ENCODE measurements at places on chromosomes 1 and 21.

GRCh38 chr21:44267655-44268142, 6.0 kb upstream of the DNMT3L start:
- no peak for DNase-seq

DNA sequence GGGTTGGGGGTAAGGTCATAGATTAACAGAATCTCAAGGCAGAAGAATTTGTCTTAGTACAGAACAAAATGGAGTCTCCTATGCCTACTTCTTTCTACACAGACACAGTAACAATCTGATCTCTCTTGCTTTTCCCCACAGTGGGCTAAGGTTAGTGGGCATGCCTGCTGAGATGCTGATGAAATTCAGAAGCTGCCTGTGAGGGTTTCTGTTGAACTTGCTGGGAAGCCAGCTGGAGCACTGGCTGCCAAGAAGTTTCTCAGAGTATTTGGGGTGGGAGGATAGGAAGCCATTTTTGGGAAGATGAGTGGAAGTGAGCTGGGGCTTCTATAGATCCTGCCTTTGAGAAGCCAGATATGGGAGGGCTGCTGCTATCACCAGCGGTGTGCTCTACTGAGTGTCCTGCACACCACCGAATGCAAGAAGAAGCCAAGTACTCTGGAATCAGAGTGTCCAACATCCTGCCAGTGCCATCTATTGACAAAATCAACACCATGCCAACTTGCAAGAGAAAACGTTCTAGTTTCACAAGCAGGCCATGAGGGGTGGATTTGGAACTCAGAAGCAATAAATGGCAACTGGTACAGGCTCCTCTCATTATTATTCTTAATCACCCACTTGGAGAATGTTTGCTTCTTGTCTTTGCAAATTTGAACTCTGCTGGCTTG, 102.7 kb downstream of the PTPRU start:
- no peak for DNase-seq

DNA sequence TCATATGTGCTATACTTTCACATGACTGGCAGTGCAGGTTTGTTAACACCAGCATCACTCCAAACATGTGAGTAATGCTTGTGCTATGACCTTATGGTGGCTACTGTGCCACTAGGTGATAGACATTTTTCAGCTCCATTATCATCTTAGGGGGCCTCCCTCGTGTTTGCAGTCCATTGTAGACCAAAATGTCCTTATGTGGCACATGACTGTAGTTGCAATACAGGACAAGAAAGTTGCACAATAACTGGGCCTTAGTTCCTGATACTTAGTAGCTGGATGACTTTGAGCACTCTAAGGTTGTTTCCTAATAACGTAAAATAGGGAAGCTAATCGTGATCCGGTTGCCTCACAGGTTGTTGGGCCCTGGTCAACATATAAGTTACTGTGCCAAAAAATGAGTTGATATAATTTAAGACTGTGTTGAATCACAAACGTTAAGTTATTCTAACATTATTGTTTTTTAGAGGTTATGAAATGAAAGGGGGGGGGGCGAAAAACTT, 511 bp upstream of the SNX27 start:
- DNase-seq, result no peak

DNA sequence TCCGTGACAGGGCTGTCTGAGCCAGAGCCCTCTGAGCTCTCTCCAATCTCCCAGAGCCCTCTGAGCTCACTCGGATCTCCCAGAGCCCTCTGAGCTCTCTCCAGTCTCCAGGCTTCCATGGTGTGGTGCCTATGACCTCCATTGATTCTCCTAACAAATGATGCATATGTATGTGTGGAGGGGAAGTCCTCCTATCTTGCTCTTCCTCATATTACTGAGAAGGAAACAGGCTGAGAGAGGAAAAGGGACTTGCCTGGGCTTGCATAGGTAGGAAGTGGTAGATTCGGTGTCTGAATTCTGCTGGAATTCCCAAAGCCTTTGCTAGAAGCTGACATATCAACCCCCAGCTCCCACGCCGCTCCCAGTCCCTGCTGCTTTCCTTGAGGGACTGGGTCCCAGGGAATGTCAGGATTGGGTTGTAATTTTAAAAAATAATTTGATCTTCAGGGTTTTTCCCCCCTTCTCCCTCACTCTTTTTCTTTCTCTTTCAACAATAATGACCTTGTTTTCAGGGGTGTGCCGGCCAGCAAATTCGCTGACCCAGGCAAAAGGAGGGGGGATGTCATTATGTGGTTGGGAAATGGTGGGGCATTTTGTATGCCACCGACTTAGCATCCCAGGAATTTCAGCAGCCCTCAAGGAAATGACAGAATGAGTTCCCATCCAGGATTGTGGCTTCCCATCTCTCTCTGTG, 42.3 kb upstream of the RUNX3 start:
- no peak for DNase-seq

DNA sequence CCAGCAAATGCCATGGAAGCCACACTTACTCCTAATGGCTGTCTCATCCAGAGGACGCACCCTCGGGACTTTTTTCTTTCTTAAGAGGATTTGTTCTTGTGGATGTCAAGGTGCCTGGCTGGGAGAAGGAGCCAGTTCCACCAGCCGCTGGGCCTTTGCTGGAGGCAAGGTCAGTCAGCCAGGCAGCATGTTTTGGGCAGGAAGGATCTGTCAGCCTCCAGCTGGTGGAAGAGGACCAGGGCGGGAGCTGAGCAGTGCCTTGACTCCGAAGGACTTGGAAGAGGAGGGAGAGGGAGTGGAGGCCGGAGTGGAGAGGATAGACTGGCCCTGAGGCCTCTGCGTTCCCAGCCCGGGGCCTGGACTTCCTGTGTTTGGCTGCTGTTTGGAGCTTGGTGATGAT, 5.7 kb downstream of the IGSF5 start:
- no peak for DNase-seq

Measured in T-helper 9 cell (primary cell).